Activated CD4-positive, alpha-beta T cell treated with anti-CD3 and anti-CD28 coated beads for 24 hours (primary cell): ENCODE measurements at places on chromosomes 3 and 15.

DNA sequence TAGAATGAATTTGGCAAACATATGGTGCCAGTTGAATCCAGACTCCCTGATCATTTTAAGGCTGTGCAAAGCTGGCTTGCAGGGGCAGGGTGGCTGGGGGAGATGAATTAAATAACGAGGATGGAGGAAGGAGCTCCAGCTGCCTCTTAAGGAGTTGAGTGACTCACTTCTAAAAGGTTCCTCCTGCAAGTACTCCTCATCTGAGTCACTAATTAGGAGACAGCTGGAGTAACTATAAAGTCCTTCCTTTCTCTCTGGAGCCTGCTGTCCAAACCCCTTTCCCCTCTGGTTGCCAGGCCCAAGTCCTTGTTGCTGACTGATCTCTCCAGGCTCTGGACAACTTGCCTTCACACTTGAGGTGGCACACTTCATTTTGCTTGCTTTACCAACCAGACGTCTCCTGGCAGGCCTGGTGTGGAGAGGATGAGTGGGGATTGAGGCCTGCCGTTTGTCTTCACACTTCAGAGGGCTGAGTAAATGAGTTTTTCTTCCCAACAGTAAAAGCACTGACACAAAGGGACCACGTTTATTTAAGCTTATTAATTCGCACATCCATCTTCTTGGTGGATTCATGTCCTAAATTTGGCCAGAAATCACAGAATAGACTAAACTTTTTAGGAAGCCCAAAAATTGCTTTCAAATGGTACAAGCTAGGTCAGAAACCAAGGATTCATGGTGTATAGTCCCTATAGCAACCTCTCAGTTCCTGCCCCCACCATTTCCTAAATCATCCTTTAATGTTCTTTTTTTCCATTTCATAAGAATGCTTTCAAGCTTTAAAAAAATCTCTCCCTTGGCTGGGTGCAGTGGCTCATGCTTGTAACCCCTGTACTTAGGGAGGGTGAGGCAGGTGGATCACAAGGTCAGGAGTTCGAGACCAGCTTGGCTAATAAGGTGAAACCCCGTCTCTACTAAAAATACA lies 90.5 kb upstream of the MYRIP start:
- DNase-seq: no peak

DNA sequence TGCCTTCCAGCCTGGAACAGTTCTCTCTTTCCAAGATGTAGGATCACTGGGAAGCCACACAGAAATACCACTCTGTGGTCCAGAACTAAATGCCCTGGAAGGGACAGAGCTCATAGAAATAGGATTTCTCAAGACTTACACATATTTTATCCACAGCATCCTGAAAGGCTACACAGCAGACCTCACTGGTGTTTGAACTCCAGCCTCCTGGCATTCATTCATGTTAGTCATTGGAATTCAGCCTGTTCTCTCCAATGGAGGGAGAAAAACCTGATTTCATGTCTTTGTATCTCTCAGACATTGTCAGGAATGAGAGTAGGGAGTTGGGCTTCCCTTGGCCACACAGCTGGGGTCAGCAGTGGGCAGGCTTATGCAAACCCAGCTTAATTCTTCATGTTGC lies 121.1 kb upstream of the PPP2R3A start:
- DNase-seq: no peak

GRCh38 chr3:54228806-54229205 lies 106.5 kb downstream of the CACNA2D3 start:
- no peak for DNase-seq

- DNase-seq: no peak
These were observed 90.8 kb upstream of the TNFAIP8L3 start for GRCh38 chr15:51185213-51186159.

DNA sequence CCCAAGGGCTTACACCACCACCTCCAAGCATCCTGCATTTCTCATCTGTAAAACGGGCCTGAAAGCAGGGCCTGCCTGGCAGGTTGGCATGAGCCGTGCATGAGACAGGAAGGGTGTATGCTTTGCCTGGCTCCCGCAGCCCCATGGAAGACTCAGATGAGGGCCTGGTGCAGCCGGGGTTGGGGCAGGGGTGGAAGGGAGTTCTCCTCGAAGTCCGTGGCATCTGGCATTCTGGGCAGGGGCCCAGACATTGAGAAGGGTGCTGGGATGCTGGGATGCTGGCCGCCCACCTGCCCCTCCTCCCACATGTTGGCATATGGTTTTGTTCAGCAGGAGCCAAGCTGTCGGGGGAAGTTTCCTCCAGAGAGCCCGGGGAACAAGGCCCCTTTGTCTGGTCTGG lies 13.0 kb upstream of the FBLN2 start:
- DNase-seq: no peak

DNA sequence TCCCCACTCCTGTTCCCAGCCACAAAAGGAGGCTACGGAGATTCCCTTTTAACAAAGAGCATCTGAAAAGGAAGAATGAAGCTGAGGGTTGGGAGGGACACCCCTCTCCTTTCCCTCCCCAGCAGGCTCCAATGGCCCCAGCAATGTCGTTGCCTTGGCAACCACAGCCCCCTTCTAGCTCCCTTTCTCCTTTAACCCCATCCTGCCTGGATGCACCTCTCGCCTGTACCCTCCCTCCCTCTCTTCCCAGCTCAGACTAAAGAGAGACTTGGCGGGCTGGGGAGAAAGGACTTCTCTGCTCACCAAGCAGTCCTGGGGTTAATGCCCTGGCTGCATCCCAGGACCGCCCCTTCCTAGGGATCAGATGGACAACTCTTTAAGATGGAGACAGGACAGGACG lies 7.1 kb upstream of the RPL29 start:
- DNase-seq: no peak

- no peak for DNase-seq
These were observed 1275.6 kb downstream of the NSUN3 start for GRCh38 chr3:95338446-95338845.

GRCh38 chr15:75367406-75367912 lies 948 bp downstream of the MAN2C1 start:
- no peak for DNase-seq

- no peak for DNase-seq
These were observed 9.8 kb downstream of the CTXND1 start for GRCh38 chr15:80242132-80242769.
